ENCODE measurements at places on chromosomes 3 and 15.

DNA sequence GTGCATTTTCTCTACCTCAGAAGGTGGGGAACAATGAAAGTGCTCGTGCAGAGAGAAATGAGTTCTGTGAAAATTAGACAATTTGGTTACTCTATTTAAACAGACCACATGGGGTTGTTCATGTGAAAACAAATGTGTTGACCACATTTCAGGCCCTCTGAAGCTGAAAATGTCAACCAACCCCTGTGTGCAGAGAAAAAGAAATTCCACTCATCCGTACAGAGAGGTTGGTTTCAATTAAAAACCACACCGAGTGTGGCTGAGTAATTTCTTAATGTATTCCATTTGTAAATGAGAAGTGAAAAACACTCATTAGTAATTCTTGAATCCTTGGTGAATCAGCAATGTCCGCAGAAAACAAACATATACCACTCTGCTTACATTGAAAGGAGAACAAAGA lies 46.9 kb upstream of the SLC7A14 start:
- DNase-seq: no peak

DNA sequence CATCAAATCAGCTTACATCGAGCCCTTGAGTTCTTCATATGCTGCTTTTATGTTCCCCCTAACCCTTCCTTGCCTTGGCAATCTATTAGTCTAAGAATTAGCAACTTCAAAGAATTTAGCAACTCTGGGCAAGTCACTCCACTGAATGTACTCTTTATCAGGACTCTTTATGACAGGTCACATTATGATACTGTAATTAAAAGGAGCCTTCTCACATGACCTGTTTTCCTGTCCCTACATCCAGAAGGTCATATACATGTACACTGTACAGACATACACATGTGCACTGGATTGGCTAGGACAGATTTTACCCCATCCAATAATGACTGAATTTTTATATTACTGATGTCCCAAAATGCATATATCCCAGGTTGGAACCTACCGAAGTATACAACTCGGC lies 463.1 kb downstream of the SHQ1 start:
- DNase-seq: no peak

GRCh38 chr15:100980410-100981046 lies 61.4 kb downstream of the LRRK1 start:
- DNase-seq: no peak

- no peak for DNase-seq
Measured at GRCh38 chr15:89822026-89822425, 7.4 kb upstream of the ANPEP start.
